Aorta (tissue), 5 donors: ENCODE measurements at places on chromosomes 2 and 18.

DNA sequence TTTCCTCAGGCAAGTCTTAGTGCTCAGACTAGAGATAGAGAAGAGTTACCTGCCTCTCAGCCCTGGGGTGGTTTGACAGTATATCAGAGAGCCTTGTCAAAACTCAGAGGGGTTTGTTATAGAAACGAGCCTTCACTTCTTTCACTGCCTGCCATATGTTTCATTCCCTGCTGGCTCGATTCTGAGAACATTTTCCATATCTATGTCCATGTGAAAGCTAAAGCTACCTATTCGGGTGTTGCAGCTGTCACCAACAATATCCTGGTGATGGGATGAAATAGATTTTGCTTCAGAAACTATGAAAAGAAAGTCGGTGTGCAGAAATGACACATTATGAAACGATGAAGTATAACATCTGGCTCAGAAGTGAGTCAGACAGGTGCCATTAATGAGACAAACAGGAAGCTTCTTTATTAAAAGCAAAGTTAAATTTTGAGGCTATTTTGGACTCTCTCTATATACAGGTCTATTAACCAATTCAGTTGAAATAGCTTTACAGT is 56.1 kb upstream of the TANK start:
- no peak for DNase-seq

DNA sequence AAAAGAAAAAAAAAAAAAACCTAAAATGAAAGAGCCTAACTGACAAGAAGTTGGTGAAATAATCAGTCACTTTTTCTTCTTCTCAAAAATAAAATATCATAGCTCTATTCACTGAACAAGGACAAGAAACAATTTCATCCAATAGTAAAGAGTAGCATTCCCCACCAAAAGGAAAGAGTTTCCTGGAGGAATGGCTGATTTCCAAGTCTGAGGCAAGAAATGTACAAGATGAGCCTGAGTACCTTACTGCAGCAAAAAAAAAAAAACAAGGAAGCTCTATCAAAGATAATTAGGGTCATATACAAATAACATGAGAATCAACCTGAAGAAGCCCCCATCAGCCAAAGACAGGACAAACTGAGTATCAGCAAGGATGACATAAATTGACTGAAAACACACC is 11.5 kb downstream of the ROCK1 start:
- no peak for DNase-seq

GRCh38 chr2:72081451-72081850 is 66.2 kb downstream of the CYP26B1 start:
- DNase-seq = no peak

- DNase-seq = no peak
Measured at GRCh38 chr2:86695053-86695691, 24.9 kb upstream of the RMND5A start.

DNA sequence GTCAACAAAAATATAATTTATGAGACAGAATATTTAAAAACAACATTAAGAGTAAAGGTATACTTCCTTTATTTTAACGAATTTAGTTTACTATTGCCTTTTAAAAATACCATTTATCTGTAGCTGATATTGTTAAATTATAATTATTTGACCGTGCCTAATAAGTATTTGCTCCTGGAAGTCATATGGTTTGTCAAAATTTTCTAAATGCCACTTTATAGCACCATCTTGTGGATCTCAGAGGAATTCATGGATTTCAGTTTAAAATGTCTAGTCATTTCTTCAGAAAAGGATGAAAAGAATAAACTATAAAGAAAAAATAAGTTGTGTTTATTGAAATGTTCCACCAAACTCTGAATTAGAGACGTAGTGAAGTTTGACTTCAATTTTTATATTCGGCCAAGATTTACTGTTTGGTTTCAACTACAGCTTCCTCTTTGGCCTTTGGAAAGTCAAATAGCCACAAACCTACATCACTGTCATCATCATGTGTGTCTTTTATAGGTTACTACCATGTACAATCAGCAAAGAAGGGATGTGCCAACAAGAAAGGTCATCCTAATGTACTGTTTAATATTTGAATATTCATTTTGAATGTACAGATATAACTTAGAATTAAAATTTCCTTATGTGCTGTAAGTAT is 10.3 kb upstream of the FTCDNL1 start:
- DNase-seq = no peak

DNA sequence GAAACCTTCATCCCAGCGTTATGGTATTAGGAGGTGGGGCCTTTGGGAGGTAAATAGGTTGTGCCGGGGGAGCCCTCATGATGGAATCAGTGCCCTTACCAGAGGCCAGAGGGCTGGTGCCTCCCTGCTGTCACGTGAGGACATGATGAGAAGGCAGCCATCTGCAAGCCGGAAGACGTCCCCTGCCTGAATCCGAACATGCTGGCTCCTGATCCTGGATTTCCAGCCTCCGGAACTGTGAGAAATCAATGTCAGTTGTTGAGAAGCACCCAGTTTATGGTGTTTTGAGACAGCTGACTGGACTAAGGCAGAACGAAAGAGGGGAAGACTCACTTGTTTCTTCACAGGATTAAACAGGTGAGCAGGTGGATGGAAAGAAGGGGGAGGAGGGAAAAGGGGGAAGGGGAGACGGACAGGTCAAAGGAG is 13.0 kb upstream of the KLF11 start:
- peak; percentile 31 for DNase-seq

DNA sequence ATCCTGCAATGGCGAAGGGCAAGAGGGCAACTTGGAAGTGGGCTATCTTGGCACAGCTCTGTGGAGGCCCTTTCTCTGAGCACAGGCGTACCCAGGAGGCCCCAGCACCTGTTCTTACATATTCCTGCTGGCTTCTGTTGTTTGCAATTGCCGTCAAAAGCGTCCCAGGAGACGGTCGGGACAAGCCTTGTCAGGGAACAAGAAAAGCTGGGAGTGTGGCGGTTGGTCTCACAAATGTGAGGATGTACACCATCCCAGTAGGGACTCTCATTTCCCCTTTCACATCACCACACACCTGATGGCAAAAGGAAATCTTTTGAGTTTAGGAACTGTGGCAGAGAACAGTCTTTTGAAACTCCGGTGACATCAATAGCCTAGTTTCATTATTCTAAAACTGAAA is 94.7 kb upstream of the EFEMP1 start:
- no peak for DNase-seq

- DNase-seq = peak; percentile 76
Measured at GRCh38 chr2:130390460-130391057, 34.7 kb downstream of the PTPN18 start.

- DNase-seq = peak; percentile 80
Measured at GRCh38 chr2:28394331-28394877, 1.7 kb downstream of the FOSL2 start.

- no peak for DNase-seq
Measured at GRCh38 chr18:905307-905947, 756 bp downstream of the ADCYAP1 start.

DNA sequence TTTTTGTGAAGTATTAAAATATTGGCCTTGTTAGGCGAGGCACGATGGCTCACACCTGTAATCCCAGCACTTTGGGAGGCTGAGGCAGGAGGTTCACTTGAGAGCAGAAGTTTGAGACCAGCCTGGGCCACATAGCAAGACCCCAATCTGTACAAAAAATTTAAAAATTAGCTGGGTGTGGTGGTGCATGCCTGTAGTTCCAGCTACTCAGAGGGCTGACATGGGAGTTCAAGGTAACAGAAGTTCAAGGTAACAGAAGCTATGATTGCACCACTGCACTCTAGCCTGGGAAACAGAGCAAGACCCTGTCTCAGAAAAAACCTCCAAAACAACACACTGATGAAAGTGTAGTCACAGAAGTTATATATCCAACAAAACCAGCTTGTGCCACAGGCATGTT is 39.8 kb downstream of the IMPA2 start:
- DNase-seq = no peak

DNA sequence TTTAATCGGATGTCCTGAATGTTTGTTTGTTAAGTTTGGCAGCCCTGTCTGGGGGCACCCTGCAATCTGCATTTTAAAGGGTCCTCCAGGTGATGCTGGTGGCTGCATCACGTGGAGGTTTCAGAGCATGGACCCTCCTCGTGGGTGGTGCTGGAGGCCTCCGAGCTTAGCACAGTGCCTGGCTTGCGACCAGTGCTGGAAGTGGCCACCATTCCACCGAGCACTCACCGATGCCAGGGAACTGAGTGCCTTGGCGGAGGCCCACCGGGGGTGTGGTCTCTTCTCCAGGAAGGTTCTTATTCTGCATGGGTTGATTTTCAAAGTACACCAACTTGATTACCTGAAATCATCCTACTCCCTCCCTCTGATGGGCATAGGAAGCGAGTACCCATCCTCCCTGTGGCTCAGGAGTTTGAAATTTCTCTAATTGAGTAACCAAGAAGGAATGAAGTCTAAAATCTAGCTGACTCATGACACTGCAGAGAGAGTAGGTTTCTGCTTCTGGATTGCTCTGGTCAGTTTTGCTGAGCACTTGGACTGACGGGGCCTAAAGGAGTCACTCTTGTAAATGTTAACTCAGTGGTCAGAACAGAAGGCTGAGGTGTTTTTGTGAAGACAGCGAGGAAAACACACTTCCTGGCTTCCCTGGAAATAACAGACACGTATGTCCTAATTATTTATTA is 58.1 kb upstream of the SLC66A3 start:
- DNase-seq = no peak

- no peak for DNase-seq
Measured at GRCh38 chr18:40993363-40993762, 961.7 kb upstream of the PIK3C3 start.

- no peak for DNase-seq
Measured at GRCh38 chr2:195343942-195344530, 313.0 kb upstream of the SLC39A10 start.

GRCh38 chr2:204971206-204971907 is 426.1 kb downstream of the PARD3B start:
- DNase-seq = no peak

DNA sequence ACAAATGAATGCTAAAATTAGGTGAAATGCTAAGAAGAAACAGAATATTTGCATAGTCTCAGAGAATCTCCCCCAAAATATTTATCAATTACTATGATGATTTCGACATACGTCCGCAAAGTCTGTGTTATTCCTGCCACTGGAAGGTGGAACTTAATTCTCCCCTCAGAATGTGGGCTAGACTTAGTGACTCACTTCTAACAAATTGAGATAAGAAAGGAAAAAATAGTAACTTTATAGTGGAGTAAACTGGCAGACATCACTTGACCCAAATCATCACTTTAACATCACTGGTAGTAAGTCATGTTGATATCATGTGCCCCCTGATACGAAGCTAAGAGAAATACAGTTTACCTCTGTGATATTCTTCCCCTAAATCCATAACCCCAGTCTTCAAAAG is 23.5 kb downstream of the HADHB start:
- no peak for DNase-seq

DNA sequence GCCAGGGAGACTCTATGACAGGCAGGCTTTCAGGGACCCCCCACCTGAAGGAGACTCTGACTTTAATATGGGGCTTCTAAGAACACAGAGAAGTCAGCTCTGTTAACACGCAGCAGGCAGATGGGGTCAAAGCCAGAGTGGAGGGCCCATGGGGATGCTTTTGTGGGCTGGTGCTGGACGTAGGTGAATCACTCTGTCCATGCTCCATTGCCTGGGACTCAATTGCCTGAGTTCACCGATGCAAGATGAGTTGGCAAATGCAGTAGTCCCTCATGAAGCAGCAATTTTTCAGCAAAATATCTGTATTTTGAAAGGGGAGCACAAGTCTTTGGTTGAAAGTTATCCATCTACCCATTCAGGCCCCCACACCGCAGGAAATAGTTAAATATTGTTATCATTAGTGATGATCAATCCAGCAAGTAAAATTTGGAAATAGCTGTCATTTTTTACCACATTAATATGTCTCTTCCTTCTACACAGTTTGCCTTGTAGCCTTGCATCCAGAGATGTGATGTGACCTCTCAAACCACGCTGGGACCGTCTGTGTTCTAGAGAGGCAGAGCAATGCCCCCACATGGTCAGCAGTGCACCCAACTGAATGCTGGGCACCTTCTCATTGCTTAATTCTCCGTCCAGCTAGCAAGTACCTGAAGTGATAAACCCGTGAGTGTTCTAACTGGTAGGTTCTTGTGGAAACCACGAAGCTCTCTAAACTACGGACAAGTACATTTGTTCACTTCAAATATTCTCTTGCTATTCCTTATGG is 34.8 kb upstream of the FAM110C start:
- no peak for DNase-seq

DNA sequence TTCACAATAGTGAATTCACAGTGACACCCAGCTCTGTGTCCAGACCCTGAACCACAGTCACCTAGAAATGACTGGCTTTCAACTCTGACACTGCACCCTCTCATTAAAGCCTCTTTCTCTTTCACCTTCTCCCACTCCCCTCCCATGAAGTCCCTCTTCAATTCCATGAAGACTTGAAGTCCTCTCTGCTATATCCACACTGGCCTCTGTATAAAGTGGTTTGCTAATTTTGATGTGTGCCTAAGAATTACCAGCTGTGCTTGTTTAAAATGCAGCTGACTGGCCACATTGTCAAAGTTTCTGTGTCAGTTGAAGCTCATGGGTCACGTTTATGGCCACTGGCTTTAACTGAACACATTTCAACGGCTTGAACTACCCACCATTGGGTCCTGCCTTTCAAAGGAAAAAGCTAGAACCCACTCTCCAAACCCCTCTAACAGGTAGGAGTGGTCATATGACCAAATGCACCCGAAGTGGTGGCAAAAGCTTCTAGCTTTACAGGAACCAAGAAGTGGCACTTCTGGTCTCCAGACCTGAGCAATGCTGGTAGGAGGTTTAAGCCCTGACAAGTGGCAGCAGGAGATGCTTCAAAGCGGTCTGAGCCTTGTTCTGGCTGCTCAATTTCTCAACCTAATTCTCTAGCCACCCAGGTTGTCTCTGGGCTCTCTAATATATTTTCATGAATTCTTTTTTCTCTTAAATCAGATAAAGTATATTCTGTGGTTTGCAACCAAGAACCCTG is 34.2 kb downstream of the B4GALT6 start:
- DNase-seq = no peak

DNA sequence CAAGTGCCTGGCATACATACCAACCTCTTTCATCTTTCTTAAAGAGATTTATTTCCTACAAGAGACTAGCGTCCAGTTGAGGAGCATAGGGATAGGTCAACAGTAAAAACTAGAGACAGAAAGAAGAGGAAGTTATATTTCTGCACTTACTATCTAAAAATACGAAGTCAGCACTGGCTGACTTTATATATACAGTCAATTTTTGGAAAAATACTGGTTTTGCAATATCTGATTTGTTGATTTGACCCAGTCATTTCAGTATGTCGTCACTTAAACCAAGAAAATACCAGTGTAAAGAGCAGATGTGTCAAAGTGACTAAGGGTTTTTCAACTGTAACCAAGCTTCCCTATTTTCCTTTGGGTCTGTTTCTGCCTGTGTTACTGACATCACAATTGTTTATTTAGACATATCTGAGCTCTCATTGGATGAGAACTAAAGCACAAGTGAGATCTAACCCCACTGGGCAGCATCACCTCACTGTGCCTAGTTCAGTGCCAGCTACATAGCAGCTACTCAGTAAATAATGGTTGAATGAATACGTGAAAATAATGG is 23.0 kb downstream of the CYTIP start:
- no peak for DNase-seq
